NCI-H1105 (cell line): ENCODE measurements at places on chromosomes 6 and 20.

DNA sequence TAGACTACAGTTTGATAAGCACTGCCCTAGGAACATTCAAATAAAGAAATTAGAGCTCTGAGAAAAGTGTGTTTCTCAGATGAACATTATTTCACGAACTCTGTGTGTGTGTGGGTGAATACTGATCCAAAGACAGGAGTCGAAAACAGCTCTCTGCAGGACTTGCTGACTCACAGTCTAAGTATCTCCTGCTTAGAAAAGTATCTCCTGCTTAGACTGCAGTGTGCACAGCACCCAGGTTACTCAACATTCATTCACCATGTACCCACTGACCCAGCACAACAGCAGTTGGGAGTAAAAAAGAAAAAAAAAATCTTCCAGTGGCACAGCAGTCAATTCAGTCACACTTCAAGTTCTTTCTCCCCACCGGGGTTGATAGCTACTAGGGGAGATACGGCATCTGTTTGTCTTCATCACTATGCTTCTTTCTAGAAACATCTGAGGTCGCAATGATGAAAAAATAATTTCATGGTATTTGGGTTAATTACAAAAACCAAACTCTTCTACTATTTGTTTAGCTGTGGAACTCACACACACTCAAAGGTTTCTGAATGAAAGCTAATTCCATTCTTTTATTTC, 48.0 kb downstream of the GCLC start:
- DNase-seq: no peak

GRCh38 chr6:30562470-30563425, 5.7 kb downstream of the PRR3 start:
- DNase-seq: no peak

DNA sequence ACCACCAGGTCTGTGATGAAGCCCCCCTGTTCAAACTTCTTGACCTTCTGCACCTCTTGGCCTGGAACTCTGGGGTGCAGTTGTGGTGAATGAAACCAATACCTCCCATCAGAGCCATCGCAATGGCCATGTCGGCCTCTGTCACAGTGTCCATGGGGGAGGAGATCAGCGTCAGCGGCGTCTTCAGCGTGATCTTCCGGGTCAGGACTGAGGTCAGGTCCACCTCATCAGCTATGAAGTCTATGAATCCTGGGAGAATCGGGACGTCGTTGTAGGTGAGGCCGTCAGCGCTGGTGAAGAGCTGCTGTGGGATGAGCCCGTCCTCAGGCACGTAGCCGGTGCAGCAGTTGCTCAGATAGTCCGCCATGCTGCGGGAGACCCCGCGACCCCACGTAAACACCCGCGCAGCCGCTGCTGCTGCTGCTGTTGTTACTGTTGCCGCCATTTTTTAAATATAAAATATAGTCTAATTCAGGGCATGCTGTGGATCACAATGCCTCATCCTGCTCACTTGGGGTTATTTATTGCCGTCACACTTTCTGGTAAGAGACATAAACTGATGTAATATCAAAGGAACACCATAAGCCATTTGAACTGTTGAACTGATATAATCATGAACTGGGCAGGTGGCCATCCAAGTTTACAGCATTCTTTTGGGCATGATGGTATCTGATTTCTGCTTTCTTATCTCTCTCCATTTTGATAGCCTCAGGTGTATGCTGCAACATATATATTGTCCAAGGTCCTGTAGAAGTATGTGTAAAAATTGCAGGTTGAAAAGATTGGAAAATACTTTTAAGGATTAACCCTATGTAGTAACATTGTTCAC, 18.7 kb upstream of the RNF144B start:
- DNase-seq: no peak

DNA sequence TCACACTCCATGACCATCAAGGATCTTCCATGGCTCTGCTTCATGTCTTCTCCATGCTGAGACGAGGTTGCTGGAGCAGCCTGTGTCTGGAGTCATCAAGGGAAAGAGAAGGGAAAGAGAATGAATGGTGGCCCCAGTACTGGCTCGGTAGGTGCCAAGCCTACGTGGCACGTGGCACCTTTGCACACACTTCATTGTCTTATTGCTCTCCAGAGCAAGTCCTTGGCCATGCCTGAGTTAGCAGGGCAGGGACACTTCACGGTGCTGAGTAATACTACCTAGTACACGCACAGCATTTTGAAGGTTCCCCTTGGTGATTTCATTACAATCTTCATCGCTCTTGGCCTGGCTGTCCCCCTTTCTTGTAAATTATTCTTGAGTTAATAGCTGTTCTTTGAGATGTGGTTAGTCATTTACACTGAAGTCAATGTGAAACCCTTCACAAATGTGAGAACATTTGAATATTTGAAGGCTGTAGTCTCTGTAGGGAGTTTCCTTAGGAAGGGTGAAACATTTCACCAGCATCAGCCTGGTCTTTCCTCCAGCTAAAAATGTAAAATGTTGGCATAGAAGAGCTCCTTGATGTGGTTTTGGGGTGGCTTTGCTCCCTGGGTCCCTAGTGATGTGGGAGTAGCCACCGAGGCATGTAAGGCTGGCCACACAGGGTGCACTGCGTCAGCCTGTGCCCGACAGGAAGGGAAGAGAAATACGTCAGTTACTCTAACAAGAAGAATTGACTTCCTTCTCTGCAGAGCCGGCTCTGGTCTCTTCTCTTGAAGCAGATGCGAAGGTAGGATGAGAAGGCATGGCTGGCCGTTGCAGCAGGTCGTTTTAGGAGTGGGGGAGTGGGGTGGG, at the start of gene SYTL3:
SYTL3 (plus strand) TSS at position 766 of the 855 bp plus-strand sequence. CDS start 13,215 bp downstream, outside the sequence.
- DNase-seq: no peak

GRCh38 chr6:56713254-56713672, 70.6 kb upstream of the DST start:
- no peak for DNase-seq

GRCh38 chr6:56357616-56358373, 110.4 kb upstream of the COL21A1 start:
- no peak for DNase-seq

DNA sequence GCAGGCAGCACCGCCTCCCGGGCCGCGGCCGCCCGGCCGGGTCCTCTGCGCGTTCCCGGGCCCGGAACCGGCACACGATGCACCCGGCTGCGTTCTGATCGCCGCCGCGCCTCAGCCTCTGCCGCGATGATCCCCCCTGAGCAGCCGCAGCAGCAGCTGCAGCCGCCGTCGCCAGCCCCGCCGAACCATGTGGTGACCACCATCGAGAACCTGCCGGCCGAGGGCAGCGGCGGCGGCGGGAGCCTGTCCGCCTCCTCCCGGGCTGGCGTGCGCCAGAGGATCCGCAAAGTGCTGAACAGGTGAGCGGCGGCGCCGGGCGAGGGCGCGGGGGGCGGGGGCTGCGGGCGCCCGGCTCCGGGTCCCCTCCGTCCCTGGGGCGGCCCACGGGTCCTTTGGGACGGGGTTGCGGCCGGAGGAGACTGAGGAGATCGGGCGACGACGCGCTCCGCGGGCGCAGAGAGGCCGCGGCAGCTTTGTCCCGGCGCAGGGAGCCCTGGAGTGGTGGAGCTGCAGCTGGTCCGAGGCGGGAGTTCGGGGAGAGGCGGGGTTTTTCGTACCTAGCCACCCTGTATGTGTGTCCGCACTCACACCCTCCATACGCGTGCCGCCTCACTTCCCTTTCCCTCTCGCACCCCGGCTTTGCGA, 659 bp downstream of the SLC35F1 start:
- peak; percentile 50 for DNase-seq

GRCh38 chr6:140401761-140402160, 1027.3 kb upstream of the CITED2 start:
- no peak for DNase-seq

- DNase-seq: no peak
Measured at GRCh38 chr20:9409352-9409751, 105.0 kb upstream of the LAMP5 start.

DNA sequence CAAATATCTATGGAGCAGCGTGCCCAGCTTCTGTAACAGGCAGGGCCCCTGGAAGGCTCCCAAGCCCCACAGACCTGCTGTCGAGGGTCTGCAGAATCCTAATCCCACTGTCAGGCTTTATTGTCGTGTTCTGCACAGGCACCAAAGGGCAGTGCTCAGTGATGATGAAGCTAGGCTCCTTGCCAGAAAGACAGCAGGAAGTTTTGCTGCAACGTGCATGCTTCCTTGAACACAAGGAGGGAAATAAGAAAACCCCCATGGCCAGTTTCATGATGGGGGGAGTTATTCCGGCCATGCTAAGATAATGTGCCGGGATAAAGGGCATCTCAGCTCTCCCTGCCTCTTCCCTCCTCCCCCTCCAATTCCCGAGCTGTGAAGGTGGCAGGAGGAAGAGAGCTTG, 109.4 kb upstream of the KCNG1 start:
- DNase-seq: no peak
